ENCODE measurements at places on chromosomes 11 and 22.

DNA sequence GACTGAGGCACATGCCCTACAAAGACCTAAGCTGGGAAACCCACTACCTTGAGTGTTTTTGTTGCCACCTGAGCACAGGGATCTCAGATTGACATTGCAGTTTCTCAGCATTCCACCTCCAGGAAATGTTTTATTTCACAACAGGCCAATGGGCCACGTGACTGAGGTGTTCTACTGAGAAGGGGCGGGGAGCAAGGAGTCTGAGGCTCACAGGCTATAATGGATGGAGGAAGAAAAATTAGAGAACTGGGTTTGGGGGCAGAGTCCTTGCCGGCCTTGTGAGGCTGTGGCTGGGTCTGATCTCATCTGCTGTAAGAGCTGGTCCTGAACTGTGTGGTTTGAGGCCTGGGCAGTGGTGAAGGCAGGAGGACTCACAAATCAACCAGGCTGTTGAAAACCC lies 40.7 kb downstream of the ZNF202 start:
- DNase-seq, result no peak

GRCh38 chr11:108206171-108206570 lies 16.3 kb downstream of the NPAT start:
- no peak for DNase-seq

DNA sequence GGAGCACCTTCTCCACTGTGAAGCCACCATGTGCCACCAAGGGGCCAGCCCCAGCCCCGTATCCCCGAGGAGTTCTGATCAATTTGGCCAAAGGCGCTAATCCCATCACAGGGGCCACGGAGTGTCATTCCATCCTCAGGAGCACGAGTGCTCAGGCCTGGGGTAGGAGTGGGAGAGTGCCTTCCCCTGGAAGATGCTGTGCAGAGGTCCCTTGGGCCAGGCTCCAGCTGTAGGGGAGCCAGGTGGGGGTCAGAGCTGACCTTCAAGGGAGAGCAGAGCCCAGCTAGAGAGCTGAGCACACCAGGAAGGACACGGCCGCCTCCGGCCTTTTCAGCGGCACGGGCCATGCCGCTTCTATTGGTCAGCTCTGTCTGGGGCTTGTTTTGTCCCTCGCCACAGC lies 1459.9 kb downstream of the BRD1 start:
- DNase-seq, result no peak

- DNase-seq, result no peak
Observed at GRCh38 chr11:118909619-118910308, 16.0 kb downstream of the BCL9L start.

- DNase-seq, result no peak
Observed at GRCh38 chr11:36193290-36193619, 96.0 kb downstream of the COMMD9 start.

All from AG09309 (cell line).